Left ventricle myocardium superior (tissue), 1 donor: ENCODE measurements at places on chromosomes 6 and 20.

- DNase-seq, result no peak
These were observed 9.2 kb downstream of the GUCA1B start for GRCh38 chr6:42185597-42185996.

- peak; percentile 71 for DNase-seq
These were observed at the start of gene FERMT1 for GRCh38 chr20:6122873-6123648. FERMT1 (minus strand) TSS chr20:6123030; CDS start chr20:6119554, 3,476 bp downstream.

DNA sequence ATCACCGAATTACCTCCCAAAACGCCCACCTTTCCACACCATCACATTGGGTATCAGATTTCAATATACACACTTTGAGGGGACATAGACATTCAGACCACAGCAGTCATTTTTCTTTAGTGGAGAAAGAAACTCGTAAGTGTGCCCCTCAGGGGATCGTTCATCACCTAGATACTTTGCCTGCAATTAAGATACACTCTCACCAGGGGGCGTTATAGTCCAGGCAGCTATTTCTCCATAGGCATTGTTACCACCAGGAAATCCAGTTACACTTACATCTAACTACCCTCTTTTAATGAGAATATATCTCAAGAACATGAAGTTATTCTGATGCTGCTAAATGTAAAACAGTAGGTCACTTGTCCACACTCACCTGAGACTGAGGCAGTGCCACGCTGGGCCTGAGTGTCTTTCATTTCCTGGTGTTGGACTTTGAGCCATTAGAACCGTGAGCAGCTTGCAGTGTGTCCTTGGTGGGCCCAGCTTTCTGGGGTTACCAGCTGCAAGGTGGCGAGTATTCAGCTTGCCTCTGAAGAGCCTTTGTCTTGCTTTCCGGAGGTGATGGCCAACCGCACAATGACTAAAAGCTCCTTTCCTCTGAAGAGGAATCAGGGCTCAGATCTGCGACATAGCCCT is 35.1 kb upstream of the UNC93A start:
- DNase-seq, result no peak

- no peak for DNase-seq
These were observed 4.6 kb upstream of the OSBPL2 start for GRCh38 chr20:62233684-62234083.

DNA sequence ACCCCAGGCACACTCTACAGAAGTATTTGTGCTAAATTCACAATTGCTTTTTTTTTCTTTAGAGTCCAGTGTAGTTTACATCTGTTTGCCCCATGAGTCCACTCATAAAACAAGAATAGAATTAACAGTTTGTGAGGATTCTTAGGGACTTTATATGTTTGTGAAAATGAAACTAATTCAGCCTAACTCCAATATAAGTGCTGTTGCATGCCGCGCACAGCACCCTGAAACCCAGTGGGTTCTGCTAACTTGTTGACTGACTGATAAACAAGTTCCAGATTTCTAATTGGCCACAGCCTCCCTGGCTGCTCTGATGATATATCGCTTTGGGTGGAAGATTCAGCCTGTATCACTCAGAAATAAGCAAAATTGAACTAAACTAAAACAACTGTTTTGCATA is 561.4 kb downstream of the PKHD1 start:
- no peak for DNase-seq

- no peak for DNase-seq
These were observed 254.8 kb upstream of the CHD6 start for GRCh38 chr20:41872930-41873329.

DNA sequence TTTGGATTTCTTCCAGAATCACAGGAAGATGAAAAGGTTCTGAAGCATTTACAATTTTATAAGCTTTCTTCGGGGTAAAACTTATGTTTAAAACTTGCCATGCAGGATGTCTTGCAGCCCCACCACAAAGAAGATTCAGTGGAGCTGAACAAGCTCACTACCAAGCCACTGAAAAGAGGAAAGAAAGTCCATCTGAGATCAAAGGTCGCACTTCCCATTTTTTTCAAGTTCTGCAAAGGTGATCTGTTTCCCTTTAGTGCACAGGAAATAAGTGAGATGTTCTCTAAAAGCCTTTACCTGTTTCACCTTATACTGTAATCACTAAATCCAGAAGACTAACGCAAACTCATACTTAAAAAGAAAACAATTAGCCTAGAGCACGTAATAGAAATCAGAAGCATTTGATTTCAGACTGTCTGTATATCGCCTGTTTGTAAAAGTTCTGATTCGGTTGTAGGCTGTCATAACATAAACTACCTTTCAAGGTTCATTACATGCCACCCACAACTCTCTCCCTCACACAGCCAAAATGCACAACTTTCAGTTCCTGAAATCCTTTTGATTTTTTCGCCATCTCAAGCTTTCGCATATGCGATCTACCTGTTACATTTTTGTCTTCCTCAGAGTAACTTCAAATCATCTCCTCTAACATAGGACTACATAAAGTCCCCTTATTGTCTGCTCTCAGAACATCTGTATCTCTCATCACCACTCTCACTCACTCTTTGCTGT is 1.8 kb downstream of the ECHDC1 start:
- DNase-seq, result no peak
